AG20443 (cell line): ENCODE measurements at places on chromosomes 1 and 21.
A peak's percentile ranks its signal among the peaks of the same experiment; 100 is the strongest.

DNA sequence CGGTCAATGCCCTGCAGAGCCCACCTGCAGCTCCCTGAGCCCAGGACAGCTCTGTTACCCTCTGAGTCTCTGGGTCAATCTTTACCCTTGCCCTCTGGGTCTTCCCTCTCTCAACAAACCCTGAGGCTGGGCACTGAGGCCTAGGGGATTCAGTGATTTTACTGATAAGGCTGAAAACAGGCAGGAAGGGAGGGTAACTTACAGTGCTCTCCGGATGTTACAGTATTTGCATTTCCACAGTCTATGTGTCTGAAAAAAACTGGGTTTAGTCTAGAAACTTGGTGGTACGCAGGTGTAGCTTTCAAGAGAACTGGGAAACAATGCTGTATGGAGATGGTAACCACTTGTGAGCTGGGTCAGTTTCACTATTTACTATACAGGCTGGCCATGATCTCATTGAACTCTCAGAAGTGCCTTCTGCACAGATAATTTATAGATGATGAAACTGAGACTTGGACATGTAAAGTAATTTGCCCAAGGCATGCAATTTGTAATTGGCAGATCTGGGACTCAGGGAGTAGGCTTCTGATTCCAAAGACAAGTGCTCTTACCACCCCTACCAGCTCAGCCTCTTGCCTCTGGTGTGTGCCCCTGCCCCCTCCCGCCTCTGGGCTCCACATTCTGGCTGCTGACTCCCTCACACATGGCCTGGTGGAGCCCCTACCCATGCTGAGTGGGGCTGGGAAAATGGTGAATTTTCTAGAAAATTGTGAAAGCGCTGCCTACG lies 48.8 kb downstream of the TENT5C start:
- no peak for DNase-seq

DNA sequence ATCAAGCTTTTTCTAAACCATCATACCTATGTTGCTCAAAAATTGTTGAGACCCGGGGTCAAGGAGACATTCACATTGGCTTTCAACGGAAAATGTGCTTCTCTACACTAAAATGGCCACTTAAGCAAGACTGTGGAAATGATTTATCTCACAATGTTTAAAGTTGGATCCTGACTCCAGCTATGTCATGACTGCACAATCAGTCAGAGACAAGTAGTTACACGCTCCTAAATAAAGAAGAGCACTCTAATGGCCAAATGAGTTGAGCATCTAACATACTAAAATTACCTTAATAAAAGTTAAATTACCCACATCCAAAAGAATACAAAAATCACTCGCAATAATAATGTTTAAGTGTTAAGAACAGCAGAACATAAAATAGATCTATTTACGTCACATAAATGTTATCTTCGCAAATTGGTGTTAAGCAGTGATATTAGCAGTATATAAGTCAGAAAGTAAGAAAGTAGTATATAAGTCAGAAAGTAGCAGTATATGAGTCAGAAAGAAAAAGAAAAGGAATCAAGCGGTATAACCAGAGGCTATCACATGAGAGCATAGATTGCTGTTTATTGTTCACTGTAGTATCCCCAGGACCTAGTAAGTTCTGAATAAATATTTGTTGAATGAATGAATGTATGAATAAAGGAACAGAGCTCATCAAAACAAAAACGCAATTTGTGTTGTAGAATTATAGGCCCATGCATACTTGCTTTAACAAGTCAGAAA lies 28.4 kb downstream of the ZNF281 start:
- no peak for DNase-seq

- no peak for DNase-seq
These were observed 398.5 kb upstream of the ADAMTS5 start for GRCh38 chr21:27365394-27365793.

- no peak for DNase-seq
These were observed 809.9 kb upstream of the RGS18 start for GRCh38 chr1:191348328-191348727.

DNA sequence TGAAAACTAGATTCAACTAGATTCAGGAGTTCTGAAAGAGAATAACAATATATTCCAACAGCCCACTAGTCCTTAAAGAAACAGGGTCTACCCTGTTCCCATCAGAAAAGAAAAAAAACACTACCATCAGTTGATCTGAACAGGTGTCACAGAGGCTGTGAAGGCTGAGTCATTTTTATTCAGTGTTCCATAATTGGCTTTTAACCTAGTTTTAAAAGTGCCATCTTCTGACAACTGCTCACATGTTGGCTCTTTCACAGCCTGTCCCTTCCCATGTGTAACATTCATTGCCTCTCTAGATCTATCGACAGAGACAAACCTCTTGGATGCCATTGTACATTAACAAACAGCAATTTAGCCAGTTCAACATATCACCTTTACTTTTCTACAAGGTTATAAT lies 243.7 kb downstream of the TBX15 start:
- no peak for DNase-seq

DNA sequence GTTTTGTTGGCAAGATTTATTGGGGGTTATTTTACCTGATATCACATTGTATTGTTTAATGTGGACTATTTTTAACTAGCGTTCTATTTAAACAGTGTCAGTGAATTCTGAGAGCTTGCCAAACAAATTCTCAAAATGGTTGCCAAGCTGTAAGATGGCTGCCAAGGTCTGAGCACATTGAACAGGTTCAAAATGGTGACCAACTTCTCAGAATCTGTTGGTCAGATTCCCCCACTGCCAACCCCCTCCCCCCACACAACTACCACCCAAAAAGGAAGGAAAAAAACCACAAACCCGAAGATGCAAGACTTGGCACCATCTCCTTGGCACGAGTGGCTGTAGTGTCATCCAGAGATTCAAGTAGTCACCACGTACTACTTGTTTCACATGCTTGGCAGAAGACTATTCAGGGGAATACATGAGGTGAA lies 159.1 kb downstream of the NFIA start:
- DNase-seq: no peak

DNA sequence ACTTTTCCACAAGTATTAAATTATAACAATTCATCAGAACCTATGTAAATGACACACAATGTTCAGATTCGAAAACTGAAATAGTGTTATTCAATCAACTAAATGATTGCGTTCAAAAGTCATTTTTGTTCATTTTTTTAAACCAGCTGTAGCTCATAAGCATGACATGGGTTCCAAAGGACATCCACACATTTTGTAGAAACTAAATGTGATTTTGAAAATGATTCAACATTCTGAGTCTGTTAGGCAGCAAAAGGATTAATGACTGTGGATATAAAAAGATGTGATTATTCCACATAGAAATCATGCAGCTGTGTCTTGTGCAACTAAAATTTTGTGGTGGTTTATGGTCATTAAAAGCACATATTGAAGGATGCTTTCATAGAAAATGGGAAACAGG lies 204.5 kb downstream of the BRINP3 start:
- no peak for DNase-seq

GRCh38 chr1:27650539-27651175 lies 15.7 kb upstream of the FGR start:
- peak; percentile 55 for DNase-seq

GRCh38 chr1:63817152-63817667 lies 43.4 kb downstream of the ROR1 start:
- no peak for DNase-seq

- DNase-seq: no peak
These were observed 177.9 kb downstream of the EIF4G3 start for GRCh38 chr1:20998826-20999225.

GRCh38 chr1:99992760-99993467 lies 23.1 kb downstream of the SLC35A3 start:
- no peak for DNase-seq

GRCh38 chr1:30929135-30929889 lies 20.8 kb upstream of the SDC3 start:
- DNase-seq: peak; percentile 78

- DNase-seq: peak; percentile 31
These were observed 93.0 kb upstream of the TENT5C start for GRCh38 chr1:117512728-117513321.

DNA sequence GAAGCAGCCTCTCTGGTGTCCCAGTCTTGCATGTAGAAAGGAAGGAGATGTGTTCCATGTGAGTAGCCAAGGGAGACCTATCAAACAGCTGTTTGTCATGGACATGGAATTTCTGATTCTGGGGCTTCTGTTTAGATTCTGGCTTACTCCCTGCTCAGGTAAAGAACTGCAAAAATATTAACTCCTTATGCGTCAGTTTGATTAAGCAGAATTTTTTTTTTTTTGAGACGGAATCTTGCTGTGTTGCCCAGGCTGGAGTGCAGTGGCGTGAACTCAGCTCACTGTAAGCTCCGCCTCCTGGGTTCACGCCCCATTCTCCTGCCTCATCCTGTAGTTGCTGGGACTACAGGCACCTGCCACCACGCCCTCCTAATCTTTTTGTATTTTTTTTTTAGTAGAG lies 6.8 kb downstream of the ARV1 start:
- no peak for DNase-seq

- DNase-seq: no peak
These were observed 994.9 kb downstream of the ADGRL2 start for GRCh38 chr1:82795508-82796149.

DNA sequence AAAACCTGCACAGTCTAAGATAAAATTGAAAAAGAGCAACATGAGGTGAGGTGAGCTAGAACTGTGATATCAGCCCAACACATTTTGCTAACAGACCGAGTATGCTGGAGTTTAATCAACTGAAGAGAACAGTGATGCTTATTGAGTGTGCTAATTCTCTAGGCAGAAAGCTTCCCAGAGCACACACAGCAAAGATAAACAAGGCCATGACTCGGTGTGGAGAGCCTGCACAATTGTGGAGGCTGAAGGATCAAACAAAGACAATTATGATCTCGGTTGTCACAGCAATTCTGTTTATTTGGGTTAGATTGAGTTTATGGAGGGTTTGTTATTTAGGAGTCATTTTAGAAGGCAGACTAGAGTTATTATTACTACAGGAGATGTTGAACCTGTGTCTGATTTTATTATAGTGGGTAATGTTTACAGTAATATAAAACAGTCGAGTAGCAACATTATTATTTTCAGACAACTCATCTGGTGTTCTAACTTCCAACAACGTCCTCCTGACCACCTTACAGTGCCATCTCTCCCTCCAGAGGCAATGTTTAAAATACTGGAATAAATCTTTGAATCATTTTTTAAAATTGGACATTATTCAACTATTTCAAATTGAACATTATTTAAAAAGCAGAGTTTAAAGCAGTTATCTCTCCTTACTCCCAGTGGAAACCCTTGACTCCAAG lies 40.2 kb downstream of the DPT start:
- no peak for DNase-seq
